WERI-Rb-1 (cell line): ENCODE measurements at places on chromosomes 4 and X.

DNA sequence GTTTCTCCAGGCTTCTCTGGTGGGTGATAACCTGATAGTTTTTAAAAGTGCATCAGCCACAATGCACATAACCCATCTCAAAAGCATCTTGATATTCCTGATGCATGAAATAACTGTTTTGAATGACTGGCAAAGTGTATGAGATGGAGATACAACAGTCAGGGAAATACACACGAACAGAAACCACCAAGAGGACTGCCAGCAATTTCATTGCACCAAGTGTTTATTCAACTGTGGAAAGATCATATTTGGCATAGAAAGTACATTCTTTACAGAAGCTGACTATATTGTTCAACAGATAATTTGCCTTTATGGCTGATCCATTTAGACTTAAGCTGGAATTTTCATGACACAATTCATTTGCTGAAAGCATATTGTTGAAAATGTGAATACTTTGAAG, 139.5 kb downstream of the SLIT2 start:
- DNase-seq: no peak

DNA sequence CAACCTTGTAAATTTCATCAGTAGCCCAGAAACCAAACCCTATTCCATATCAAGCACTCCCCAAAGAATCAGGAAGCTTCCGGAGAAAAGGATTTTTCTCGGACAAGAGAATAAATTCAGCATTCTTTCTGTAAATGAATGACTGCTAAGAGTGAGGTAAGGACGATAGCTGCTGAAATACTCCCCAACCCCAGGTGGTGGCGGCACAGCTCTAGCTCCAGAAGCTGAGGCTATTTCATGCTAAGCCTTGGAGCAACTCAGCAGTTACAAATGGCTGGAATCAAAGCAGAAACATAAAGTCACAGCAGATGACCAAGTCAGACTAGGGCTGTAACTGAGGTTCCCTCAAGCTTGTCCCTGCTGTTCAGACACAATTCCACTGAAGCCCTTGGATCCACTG, 13.9 kb upstream of the PCDH19 start:
- DNase-seq: no peak

DNA sequence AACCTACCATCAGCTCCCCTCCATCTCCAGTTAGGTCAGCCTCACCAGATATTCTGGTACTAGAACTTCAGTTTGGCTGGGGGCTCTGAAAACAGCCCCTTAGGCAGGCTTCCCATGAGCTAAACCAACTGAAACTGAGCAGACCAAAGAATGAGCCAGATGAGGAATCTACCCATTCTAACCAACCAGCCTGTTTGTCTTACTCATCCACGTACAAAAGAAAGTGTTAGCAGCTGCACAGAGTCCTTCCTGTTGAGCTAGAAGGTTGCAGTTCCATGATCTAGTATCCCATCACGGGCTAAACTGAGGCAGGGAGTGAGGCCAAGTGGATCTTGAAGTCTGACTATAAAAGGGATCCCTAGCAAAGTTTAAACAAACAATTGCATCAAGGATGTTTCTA, 17.5 kb downstream of the MAGEA9B start:
- no peak for DNase-seq

- DNase-seq: no peak
These were observed 49.2 kb downstream of the DDX53 start for GRCh38 chrX:23048806-23049573.

- DNase-seq: peak; percentile 57
These were observed 241.2 kb downstream of the ANK2 start for GRCh38 chr4:113290666-113291065.

DNA sequence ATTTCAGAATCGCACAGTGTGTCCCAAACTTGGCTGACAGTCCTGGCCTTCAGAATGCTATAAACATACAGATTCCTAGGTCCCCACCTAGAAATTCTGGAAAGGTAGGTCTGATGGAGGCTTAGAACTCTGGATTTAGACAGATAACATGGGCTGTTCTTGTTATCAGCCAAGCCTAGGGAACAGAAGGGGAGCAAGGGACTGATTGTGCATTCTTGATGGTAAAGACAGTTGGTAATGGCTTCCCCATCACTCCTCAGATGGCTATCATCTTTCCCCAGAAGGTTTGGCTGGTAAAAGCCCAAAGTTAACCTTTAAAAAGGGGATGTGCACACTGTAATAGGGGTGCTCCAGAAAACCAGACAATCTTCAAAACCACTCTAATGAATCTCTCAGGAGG, 35.7 kb downstream of the DIPK2B start:
- no peak for DNase-seq

- DNase-seq: no peak
These were observed 759 bp upstream of the TBC1D1 start for GRCh38 chr4:37889849-37890800.

DNA sequence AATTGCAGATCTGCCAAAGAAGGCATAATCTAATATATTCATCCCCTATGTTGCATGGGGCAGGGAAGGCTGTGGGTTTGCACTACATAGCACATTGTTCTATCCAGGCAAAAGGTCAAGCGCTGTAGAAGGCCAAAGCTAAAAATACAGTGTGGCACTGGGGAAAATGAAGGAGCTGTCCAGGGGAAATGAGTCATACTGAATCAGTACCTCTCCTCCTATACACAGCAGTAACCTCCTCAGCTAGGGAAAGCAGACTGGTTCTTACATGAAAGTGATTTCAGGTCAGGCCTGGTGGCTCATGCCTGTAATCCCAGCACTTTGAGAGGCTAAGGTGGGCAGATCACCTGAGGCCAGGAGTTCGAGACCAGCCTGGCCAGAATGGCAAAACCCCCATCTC, 31.0 kb upstream of the SLC25A4 start:
- DNase-seq: no peak

DNA sequence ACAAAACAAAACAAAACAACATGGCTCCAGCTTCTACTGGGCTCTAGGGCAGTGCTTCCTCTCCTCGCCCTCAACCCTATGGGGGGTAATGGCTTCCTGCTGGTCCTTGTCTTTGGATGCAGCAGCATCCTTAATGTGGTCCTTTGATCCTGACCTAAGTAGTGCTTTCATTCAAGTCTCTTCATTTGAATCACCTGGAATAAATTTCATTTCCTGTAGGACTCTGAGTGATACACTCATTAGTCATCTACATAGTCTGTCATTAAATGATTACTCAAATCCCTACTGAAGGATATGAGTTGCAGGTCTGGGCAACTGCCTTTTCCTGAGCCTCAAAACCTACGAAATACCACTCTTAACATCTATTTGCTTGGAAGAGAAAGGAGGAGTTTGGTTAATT, 54.5 kb downstream of the RHOH start:
- DNase-seq: no peak
